Gastroesophageal sphincter (tissue), 4 donors: ENCODE measurements at places on chromosomes 3 and 15.

- ATAC-seq = no peak
Observed at GRCh38 chr15:97861529-97862260, 98.8 kb upstream of the ARRDC4 start.

- ATAC-seq = no peak
Observed at GRCh38 chr15:89674526-89674925, 4.6 kb downstream of the PLIN1 start.

DNA sequence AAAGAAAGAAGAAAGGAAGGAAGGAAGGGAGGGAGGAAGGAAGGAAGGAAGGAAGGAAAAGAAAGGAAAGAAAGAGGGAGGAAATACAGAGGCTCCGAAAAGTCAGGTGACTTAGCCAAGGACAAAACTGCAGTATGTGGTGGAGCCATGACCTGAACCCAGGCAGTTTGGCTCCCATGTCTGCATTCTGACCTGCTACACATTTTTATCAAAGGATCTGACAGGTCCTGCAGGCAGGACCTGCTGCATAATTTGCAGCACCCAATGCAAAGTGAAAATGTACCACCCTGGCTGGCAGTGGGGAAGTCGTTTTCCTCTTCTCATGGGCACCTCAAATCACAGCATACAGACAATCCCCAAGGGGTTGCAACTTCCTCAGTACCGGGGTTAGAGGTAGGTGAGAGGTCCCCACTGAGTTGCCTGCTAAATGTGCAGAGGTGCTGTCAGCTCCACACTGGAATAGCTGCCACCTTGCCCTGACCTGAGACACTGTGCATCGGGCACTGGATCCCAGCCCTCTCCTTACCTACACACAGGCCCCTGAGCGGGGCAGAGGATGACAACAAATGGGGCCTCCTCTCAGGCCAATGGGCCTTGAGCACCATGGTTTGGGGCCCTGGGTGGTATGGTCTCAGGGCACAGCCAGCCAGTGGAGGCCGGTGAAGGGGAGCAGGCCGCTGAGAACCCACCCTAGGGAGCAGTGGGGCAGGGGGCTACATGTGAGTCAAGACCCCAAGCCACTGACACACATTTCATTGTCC is 175.1 kb downstream of the SHQ1 start:
- no peak for ATAC-seq

DNA sequence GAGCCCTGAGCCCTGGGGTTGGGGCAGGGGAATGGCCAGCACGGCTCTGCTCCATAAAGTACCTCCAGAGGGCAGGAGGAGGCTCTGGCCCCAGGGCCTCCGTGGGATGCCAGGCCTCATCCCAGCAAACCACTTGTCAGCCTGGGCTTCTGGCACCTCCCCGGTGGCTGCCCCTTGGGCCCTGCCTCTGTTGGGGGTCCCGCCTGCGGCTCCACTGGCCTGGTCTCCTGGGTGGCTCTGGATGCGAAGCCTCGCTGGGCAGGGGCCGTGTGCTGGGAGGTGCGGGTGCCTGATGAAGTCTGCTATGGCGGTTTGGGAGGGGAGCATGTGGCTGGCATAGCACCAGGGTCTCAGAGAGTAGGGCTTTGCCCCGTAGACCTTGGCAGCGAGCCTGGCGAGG is 37.6 kb downstream of the PLXNA1 start:
- no peak for ATAC-seq

GRCh38 chr15:62547584-62547983 is 382.5 kb upstream of the C2CD4B start:
- peak; percentile 40 for ATAC-seq

- no peak for ATAC-seq
Observed at GRCh38 chr3:113741086-113741485, 5.0 kb downstream of the NAA50 start.

- ATAC-seq = no peak
Observed at GRCh38 chr3:172617013-172617706, 93.7 kb downstream of the NCEH1 start.

DNA sequence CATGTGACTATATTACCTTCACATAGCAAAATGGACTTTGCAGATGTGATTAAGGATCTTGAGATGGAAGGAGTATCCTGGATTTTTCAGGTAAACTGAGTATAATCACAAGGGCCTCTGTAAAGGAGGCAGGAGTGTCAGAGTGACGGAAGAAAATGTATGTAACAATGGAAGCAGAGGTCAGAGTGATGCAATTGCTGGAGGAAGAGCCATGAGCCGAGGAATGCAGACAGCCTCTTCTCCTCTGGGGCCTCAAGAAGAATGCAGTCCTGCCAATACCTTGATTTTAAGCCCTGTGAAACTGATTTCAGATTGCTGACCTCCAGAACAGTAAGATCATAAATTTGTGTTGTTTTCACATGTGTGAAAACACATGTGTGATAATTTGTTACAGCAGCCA is 15.1 kb downstream of the HEMK1 start:
- no peak for ATAC-seq
